ENCODE measurements at places on chromosomes 3 and 15.

GRCh38 chr3:163058031-163058854 lies 1561.6 kb downstream of the OTOL1 start:
- DNase-seq: no peak

- no peak for DNase-seq
These were observed 41.9 kb upstream of the SLC6A1 start for GRCh38 chr3:10950476-10951294.

GRCh38 chr3:195751560-195751959 lies 30.8 kb downstream of the MUC20 start:
- no peak for DNase-seq

- DNase-seq: no peak
These were observed 178.8 kb downstream of the TNIK start for GRCh38 chr3:171281256-171281992.

- no peak for DNase-seq
These were observed 144.9 kb downstream of the MEGF11 start for GRCh38 chr15:66108483-66109265.

- DNase-seq: peak; percentile 53
These were observed 17.6 kb upstream of the CCDC174 start for GRCh38 chr3:14633819-14634424.

DNA sequence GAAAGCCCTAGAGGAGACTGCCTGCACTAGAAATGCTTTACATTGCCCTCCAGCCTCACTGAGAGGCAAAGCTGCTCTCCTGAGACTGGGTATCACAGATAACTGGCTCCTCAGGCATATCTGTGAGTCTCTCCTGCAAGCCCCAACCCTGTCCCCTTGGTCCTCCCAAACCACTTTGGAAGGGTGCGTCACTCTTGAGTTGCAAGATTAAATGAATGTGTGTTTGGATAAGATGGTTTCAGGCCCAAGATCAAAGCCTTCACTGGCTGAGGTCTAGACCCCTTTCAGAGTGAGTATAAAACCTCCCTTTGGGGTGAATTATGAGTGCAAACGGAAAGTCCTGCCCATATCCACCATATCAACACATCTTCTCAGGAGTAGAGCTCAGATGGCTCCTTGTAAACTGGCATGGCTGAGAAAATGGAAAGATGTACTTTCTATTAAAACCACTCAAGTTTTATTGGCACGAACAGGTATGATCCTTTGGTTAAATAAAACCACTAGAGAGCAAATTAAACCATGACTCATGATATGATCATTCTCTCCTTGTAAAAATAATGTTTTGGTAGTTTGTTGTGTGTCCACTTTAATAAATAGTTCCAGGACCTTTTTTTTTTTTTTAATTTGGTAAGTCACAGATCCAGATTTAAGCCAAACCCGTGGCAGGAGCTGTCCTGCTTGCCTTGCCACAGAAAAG lies 164.0 kb downstream of the CHST2 start:
- no peak for DNase-seq

GRCh38 chr3:125644036-125645005 lies 49.0 kb upstream of the OSBPL11 start:
- DNase-seq: no peak

GRCh38 chr3:68504201-68504600 lies 428.1 kb downstream of the TAFA4 start:
- DNase-seq: no peak

DNA sequence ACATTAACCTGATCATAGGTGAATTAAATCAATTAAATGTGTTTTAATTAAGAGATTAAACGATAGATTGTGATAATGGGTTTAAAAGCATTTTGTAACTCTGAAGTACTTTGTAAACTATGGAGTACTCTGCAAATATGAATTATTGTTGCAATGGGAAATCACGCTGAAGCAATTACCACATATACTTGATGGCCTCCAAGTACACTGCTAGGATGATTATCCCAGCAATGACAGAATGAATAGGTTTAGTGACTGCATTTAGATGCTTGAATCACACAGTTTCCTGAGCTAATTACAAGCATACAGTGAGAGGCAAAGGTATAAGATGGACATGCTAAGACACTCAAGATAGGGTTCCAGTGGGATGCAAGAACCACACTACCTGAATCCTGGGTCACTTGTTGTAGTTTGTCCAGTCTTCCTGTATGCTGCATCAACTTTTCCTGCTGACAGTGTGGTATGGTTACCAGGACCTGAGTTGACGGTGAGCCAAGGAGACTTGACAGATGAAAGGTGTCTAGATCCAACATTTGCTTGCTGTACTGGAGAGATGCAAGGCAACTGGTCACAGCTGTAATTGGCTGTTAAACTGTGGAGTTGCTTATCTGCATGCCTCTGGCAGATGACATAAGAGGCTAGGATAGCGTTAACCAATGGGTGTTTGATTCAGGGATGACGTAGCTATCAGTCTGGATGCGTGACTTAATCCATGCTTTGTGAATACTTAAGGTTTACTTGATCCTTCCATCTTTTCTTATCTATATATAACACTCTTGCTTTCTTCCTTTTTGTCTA lies 38.0 kb downstream of the RNF13 start:
- DNase-seq: no peak

GRCh38 chr3:196057760-196058331 lies 24.0 kb downstream of the TFRC start:
- DNase-seq: no peak

DNA sequence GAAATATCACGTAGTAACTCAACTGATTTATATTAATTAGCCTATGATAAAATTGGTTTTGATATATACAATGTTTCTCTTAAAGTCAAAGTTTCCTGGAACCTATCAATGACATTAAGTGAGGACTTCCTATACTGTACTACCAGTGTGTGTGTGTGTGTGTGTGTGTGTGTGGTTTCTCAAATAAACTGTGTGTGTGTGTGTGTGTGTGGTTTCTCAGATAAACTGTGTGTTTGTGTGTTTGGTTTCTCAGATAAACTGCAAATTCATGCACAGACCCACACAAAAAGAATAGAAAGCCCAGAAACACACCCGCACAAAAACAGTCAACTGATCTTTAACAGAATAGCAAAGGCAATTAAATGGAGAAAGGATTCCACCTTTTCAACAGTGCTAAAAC lies 14.5 kb upstream of the WDR5B start:
- DNase-seq: no peak

GRCh38 chr3:5054098-5054497 lies 68.0 kb upstream of the ARL8B start:
- no peak for DNase-seq

- DNase-seq: peak; percentile 42
These were observed 4.2 kb downstream of the SLC4A7 start for GRCh38 chr3:27479806-27480543.

DNA sequence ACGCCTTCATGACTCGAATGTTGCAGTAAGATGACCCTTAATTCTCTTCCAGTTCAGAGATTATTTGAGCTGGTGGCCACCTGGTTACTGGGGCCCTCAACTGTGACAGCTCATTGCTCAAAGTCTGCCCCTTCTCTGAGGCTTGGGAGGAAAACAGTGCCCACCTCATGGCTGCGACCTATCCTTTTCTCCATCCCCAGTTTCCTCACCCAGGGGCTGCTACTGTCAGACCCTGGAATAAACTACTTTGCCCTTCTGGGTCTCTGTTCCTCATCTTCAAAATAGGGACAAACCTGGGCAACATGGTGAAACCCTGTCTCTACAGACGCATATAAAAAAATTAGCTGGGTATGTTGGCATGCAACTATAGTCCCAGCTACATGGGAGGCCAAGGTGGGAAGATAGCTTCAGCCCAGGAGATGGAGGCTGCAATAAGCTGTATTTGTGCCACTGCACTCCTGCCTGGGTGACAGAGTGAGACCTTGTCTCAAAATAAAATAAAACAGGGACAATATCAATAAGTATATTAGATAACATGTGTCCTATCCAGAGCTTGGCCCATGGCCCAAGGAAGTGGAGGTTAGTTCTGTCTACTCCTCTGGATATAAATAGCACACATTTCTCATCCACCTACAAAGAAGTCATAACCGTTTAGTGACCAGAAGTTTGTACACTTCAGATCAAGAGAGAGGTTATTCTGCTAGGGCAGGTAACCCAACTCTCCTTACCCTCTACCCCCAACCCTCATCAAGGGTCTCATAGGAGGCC lies 2.2 kb upstream of the RASL12 start:
- no peak for DNase-seq

DNA sequence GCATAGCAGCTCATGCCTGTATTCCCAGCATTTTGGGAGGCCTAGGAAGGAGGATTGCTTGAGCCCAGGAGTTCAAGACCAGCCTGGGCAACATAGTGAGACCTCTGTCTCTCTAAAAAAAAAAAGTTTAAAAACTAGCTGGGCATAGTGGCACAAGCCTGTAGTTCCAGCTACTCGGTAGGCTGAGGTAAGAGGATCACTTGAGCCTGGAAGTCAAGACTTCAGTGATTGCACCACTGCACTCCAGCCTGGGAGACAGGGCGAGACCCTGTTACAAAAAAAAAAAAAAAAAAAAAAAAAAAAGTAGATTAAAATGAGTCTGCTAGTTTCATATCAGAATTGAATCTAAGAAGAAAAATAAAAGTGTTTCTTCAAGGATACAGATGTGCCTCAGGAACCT lies 32.4 kb upstream of the ANPEP start:
- no peak for DNase-seq

- DNase-seq: no peak
These were observed 223.0 kb upstream of the STRIT1 start for GRCh38 chr3:155516439-155516838.

DNA sequence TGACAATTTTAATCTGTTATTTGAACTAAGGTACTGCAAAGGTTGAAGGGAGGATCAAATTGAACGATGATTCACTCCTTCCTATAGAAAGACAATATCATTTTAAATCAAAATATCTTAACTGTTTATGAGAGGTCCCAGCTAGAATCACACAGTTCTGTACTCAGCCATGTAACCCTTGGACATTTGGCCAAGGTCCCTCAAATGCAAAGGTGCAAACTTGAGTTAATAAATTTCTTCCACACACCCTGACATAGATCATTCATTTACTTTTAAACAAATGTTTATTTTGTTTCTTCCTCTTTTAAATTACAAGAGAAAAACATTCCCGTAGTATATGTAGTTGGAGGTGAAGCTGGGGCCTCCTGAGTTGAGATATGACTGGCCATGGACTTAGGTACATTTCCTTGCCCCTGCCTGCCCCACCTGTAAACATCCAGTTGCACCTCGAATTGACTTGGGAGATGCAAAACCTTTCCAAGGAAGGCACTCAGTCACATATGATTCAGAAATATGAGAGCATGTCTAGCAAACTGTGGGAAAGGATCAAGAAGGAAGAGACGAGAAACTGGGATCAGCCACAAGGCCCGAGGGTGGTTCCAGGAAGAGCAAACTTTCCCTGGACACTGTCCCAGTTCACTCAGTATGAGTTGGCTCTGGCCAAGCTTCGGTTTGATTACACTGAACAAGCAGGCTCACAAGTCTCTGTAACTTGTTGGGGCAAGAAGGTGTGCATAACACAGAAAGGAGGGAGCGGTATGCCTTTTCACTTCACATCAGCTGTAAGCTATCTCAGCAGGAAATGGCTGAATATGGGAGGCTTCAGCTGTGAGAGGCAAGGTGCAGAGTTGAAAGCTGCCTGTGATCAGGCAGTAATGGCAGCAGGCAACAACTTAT lies 6.7 kb downstream of the TNFSF10 start:
- peak; percentile 50 for DNase-seq

DNA sequence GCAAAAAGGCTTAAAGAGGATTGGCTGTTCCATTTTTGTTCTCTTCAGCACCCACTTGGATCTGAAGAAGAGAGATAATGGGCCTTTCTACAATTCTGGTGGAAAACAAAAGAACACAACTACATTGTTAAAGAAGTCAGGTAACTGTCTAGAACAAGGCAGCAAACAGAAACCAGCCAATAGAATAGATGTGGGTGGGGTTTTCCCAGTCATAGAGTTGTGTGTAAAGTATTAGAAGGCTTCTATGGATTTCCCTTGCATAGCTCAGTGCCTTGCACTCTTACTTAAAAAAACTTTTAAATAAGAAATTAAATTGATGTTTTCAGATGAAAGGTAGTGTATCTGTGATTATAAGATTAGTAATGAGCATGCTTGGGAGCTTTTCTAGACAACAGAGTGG lies 462.7 kb upstream of the ATP11B start:
- DNase-seq: no peak

- DNase-seq: no peak
These were observed 151.1 kb downstream of the NUP210 start for GRCh38 chr3:13268961-13269441.

GRCh38 chr3:105456017-105456416 lies 89.3 kb downstream of the ALCAM start:
- DNase-seq: no peak

- DNase-seq: no peak
These were observed 289.4 kb downstream of the LSAMP start for GRCh38 chr3:116155841-116156240.

DNA sequence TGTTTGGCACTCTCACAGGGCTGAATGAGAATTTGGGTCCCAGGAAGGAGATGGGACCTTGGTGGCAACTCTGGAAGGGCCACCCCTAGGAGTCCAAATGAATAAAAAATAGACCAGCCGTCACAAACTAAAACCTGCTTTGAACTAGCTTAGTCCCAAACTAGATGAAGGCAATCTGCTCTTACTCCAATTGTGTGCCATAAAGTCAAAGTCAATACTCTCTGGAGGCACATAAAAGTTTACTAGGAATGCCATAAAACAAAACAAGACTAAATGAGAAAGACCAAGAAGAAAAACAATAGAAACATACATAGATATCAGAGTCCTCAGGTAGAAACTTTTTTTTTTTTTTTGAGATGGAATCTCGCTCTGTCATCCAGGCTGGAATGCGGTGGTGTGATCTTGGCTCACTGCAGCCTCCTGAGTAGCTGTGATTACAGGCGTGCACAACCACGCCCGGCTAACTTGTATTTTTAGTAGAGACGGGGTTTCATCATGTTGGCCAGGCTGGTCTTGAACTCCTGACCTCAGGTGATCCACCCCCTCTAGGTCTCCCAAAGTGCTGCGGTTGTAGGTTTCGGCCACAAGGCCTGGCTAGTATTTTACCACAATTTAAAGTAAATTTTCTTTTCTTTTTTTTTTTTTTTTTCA lies 8.1 kb downstream of the GOLGA6L2 start:
- no peak for DNase-seq

DNA sequence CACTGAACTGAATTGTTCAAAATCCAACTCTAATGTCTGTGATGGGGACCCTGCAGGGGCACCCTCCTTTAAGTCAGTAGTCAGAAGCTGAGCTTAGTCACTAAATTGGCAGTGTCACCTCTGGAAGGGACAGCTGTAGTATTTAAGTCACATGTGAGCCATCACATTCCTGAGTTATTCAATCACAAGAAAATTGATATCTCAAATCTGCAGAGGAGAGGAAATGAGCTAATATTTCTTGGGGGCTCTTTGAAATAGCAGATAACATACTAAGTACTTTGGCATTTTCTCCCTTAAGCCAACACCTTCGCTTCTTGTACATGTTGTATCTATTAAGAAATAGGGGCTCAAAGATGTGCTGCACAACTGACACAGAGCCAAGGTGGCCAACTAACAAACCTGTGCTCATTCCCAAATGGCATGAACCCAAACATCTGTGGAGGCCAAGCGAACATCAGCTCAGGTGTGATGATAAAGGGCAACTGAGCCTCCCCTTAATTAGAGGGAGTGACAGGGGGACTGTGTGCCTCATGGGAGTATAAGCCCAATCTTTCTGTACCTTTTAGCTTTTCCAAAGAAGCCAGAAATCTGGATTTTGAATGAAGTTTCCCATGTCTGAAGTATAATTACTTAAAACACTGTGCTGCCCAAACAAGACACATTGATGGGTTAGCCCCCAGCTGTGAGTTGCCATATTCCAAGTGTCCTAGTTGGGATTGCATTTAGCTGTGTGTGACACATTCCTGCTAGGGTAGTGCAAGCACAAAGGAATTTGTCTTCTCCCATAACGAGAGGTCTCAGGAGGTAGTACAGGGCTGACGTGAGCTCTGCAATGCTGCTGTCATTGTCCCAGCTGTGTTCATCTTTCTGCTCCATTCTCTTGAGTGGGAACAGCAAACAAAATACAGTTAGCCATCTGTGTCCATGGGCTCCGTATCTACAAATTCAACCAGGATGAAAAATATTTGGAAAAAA lies 63.3 kb downstream of the ABHD5 start:
- no peak for DNase-seq
